Activated CD8-positive, alpha-beta memory T cell treated with anti-CD3 and anti-CD28 coated beads, Interleukin-2, amount 10 ng/mL, durations not matched to agents 7 days and 5 days (primary cell): ENCODE measurements at places on chromosomes 5 and 9. TPM values are rescaled to one million over a fixed set of nuclear protein-coding genes. Genes with fewer than 3 reads are reported as not detected.

- no peak for DNase-seq
These were observed 89.4 kb upstream of the DHFR start for GRCh38 chr5:80744149-80744548.

GRCh38 chr9:109652112-109652511 lies 127.9 kb upstream of the PALM2AKAP2 start:
- DNase-seq, result no peak

Gene ADAMTS2
- total RNA-seq, result not detected

GRCh38 chr9:83526901-83527300 lies 11.3 kb downstream of the FRMD3 start:
- DNase-seq, result no peak
